ENCODE measurements at places on chromosomes 2 and 18.

DNA sequence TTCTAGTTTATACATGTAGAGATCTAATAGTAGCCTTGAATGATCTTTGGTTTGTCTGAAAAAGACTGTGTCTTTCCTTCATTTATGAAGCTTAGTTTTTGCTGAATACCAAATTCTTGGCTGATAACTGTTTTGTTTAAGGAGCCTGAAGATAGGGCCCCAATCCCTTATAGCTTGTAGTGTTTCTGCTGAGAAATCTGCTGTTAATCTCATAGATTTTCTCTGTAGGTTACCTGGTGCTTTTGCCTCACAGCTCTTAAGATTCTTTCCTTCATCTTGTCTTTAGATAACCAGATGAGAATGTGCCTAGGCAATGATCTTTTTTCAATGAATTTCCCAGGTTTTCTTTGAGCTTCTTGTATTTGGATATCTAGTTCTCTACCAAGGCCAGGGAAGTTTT lies 562.1 kb downstream of the XIRP2 start:
- no peak for DNase-seq

- DNase-seq, result no peak
Measured at GRCh38 chr2:169185711-169186110, 116.3 kb downstream of the DHRS9 start.

DNA sequence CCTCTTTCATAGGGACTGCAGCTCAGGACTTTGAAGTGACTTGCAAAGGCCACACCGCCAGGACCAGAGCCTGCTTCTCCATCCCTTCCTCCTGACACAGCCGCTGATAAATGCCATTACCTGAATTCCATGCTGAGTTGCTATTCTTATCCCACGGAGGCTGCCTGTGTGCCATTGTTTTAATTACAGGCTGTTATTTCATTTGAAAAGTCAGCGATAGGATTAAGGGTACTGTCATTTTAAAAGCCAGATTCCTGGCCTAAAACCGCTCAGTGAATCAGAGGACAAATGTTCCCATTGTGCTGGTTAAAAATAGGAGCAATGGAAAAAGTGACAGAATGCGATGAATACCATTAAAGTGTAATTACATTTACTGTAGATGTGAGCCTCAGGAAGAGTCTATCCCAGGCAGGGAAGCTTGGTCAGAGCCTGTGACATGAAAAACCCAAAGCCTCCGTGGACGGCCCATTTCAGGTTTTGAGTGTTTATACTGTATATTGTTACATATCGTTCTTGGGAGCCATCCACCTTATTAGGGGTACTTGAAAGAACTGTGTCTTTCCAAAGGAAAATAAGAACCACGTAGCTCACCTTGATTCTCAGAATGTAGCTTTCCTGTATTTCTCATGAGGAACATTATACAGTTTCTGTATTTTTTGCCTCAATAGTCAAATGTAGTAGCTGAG lies 41.3 kb downstream of the PDCL3 start:
- DNase-seq, result no peak

DNA sequence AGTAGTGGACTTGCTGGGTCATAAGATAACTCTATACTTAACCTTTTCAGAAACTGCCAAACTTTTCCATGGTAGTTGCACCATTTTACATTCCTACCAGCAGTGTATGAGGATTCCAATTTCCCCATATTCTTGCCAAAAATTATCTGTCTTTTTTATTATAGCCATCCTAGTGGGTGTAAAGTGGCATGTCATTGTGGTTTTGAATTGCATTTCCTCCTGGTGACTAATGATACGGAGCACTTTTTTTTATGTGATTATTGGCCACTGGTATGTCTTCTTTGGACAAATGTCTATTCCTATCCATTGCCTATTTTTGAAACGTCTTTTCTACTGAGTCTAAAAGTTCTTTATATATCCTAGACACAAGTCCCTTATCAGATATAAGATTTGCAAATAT lies 44.3 kb downstream of the CACNB4 start:
- DNase-seq, result no peak

- no peak for DNase-seq
Measured at GRCh38 chr2:189291460-189291859, 111.9 kb upstream of the COL5A2 start.

GRCh38 chr18:9275890-9276289 lies 58.7 kb upstream of the TWSG1 start:
- no peak for DNase-seq

GRCh38 chr2:119005555-119005954 lies 63.6 kb downstream of the MARCO start:
- DNase-seq, result peak; percentile 6

- DNase-seq, result no peak
Measured at GRCh38 chr2:120330946-120331822, 14.8 kb upstream of the INHBB start.

DNA sequence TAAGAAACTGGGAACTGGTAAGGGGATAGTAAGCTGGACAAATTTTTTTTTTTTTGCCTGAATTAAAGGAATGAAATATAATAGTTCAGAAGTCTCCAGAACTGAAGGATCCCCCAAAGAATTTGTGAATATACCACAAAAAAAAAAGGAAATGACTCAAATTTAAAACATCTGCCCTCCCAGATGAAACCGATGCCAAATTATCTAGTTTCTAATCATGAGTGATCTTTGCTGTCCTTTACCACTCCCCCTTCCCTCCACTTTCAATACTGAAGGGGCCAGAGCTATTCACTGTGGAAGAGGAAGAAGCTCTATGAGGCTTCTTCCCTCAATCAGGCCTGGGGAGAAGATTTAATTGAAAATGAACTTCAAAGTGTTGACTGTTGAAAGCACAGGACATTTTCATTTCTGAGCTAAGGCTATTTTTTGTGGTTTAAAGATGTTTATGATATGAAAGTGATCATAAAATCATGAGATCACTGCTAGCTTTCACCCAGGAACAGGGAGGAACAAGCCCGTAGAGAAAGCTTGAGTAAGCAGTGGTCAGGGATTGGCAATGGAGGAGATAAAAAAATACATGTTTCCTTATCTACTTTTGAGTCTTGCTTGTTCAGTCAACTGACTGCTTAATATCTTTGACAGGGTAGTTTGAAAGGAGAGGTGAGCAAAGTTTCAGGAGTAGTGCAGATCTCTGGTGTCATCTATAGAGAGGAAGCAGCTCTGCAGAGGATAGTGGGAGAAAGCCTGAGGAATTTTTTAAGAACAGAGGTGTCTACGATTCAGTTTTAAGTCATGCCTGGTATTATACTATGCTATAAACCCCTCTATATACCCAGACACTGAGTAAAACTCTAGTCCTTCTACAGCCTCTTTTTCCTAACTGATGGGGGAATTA lies 409.5 kb upstream of the FIGN start:
- no peak for DNase-seq

- DNase-seq, result no peak
Measured at GRCh38 chr2:229777716-229778115, 63.4 kb upstream of the DNER start.

- no peak for DNase-seq
Measured at GRCh38 chr2:157443090-157443489, 799 bp downstream of the CYTIP start.

GRCh38 chr2:186130748-186131641 lies 355.1 kb upstream of the ZC3H15 start:
- DNase-seq, result no peak

DNA sequence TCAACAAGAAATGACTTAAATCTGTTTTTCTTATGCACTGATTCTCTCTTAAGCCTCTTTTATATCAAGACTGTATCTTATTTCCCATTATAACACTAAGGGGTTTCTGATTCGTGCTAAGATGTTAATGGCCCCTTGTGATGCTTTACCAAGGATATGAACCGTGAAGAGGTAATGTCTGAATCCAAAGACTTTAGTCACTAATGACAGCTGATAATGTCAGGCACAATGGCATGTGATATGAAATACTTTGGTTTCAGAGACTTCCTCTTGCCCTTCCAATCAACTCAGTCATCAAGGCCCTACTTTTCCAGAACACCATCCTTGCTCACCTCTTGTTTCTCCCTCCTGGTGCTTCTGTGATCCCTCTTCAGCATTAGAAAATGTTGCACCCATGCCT lies 262.8 kb downstream of the KCNE4 start:
- no peak for DNase-seq

DNA sequence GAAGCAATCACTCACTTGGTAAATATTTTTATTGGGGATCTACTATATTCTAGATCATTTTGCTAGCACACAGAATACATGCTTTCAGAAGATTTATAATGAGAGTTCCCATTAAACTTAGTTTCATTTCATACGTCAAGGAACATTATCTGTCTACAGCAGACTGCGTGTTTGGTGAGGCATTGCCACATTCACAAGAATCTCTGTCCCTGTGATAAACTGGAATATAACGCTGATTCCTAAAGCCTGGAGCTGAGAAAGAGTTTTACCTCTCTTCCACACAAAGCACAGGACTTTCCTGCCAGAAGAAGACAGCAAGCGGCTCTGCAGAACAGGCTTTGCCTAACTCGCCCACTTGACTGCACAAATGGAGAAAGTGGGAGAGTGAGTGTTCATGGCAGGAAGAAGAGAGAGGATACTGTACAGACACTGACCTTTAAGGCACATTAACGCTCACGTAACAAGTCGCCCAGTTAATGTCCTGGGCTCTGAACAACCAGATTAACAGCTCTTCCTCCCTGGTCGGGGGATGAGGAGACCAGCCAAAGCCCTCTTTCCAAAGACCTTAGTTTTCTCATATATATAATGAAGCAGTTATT lies 356.2 kb downstream of the GPD2 start:
- no peak for DNase-seq

DNA sequence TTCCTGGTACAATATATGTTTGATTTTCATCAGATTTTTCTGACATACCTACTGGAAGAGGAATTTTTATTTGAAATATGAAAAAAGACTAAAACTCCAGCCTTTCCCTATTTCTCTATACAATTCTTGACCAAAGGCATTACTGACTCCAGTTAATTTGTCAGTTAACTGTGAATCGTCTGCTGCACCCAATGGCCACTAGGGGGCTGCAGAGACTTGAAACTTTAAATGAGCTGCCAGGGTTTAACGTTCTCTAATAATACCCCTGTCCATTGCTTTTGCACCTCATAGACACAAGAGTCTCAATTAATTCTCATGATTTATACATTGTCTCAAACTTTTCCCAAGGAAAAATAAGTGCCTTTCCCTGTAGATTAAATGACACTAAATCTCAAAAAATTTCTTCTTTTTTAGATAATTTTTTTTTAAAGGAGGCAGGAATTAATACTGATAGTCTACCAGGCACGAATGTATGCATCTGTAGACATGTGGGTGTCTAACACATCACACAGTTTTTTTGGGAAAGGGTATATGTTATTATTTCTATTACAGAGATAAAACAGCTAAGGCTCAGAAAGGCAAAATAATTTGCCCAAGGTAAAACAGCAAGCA lies 1.8 kb upstream of the ALK start:
- DNase-seq, result peak; percentile 56

DNA sequence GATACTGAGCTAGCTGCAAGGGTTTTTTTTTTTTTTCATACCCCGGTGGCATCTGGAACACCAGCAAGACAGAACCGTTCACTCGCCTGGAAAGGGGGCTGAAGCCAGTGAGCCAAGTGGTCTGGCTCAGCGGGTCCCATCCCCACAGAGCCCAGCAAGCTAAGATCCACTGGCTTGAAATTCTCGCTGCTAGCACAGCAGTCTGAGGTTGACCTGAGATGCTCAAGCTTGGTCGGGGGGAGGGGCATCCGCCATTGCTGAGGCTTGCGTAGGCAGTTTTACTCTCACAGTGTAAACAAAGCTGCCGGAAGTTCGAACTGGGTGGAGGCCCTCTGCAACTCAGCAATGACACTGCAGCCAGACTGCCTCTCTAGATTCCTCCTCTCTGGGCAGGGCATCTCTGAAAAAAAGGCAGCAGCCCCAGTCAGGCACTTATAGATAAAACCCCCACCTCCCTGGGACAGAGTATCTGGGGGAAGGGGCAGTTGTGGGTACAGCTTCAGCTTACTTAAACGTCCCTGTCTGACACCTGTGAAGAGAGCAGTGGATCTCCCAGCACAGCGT lies 5.1 kb upstream of the MIB1 start:
- peak; percentile 37 for DNase-seq

- no peak for DNase-seq
Measured at GRCh38 chr18:40058811-40059570, 1896.0 kb upstream of the PIK3C3 start.

GRCh38 chr18:35861367-35862118 lies 110.9 kb upstream of the RMP24 start:
- no peak for DNase-seq

- DNase-seq, result no peak
Measured at GRCh38 chr18:79939096-79939495, 12.4 kb downstream of the SLC66A2 start.

GRCh38 chr18:66126266-66126665 lies 375.5 kb downstream of the CDH7 start:
- no peak for DNase-seq

- DNase-seq, result no peak
Measured at GRCh38 chr18:44817831-44818473, 137.3 kb downstream of the SETBP1 start.
